ENCODE measurements at places on chromosomes 7 and 10.

GRCh38 chr10:71553432-71553831 lies 156.7 kb downstream of the CDH23 start:
- DNase-seq: no peak

- DNase-seq: no peak
Measured at GRCh38 chr10:119006451-119007210, 22.9 kb upstream of the NANOS1 start.

- no peak for DNase-seq
Measured at GRCh38 chr7:117036053-117036669, 82.9 kb downstream of the ST7 start.

GRCh38 chr10:43962346-43963191 lies 313.9 kb upstream of the ZNF32 start:
- DNase-seq: no peak

- no peak for DNase-seq
Measured at GRCh38 chr7:12701433-12701832, 14.0 kb downstream of the ARL4A start.

- DNase-seq: no peak
Measured at GRCh38 chr7:105776068-105776790, 100.2 kb downstream of the ATXN7L1 start.

DNA sequence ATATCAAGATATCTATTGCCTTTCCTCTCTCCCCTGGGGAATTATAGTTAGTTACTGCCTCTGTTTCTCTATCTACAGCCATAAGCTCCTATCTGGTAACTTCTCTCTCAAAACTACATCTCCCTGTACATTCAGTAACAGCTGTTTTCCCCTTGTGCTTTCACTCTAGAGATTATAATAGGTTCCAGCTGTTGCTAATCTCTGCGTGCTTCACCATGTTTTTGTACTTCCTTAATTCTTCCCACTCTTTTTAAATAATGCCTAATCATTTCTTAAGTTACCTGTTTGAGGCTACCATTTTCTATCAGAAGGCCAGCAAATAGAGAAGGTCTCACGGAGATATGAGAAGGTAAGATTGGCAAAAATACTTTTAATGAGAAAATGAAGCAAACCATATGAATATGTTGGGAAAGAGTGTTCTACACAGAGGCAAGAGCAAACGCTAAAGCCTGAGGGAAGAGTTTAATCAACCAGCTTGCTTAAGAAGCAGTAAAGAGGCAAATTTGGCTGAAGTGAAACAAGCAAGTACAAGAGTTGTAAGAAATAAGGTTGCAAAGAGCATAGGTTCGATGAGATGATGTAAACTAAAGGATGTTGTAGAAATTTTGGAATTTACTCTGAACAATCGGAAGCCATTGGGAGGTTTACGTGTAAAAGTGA lies 101.9 kb upstream of the HGF start:
- no peak for DNase-seq

GRCh38 chr7:158282461-158283001 lies 305.1 kb downstream of the PTPRN2 start:
- no peak for DNase-seq

- no peak for DNase-seq
Measured at GRCh38 chr10:48523212-48523819, 81.6 kb downstream of the ARHGAP22 start.

- no peak for DNase-seq
Measured at GRCh38 chr7:42407021-42407710, 170.2 kb upstream of the GLI3 start.

- no peak for DNase-seq
Measured at GRCh38 chr10:70088308-70088698, 35.7 kb downstream of the MACROH2A2 start.

- DNase-seq: no peak
Measured at GRCh38 chr10:31578181-31578852, 259.3 kb downstream of the ZEB1 start.

- no peak for DNase-seq
Measured at GRCh38 chr10:113552701-113553100, at the start of gene HABP2. Gene HABP2 (plus strand): TSS chr10:113553053. CDS start chr10:113553122, 69 bp downstream.

GRCh38 chr10:119273413-119273812 lies 66.0 kb downstream of the GRK5 start:
- no peak for DNase-seq

GRCh38 chr10:62710182-62710581 lies 94.3 kb upstream of the ADO start:
- DNase-seq: no peak

- no peak for DNase-seq
Measured at GRCh38 chr10:84908491-84908890, 580.1 kb downstream of the CCSER2 start.

DNA sequence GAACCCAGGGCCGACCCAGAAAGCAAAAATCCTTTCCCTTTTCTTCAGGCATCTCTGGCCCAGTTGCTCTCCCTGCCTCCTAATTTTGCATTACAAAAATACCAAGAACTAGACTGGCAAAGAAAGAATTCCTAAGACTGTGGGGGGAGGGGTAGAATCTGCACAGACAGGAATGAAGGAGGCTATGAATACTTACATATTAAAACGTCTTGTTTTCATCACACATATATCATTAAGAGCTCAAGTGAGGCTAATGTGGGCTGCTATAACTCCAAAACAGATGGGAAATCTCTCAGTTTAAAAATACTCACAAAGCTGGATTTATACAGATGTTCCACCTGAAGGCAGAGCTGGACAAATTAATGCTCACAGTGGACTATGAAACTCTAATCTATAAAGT lies 29.2 kb upstream of the MKX start:
- no peak for DNase-seq

- no peak for DNase-seq
Measured at GRCh38 chr7:42380401-42380800, 143.4 kb upstream of the GLI3 start.

DNA sequence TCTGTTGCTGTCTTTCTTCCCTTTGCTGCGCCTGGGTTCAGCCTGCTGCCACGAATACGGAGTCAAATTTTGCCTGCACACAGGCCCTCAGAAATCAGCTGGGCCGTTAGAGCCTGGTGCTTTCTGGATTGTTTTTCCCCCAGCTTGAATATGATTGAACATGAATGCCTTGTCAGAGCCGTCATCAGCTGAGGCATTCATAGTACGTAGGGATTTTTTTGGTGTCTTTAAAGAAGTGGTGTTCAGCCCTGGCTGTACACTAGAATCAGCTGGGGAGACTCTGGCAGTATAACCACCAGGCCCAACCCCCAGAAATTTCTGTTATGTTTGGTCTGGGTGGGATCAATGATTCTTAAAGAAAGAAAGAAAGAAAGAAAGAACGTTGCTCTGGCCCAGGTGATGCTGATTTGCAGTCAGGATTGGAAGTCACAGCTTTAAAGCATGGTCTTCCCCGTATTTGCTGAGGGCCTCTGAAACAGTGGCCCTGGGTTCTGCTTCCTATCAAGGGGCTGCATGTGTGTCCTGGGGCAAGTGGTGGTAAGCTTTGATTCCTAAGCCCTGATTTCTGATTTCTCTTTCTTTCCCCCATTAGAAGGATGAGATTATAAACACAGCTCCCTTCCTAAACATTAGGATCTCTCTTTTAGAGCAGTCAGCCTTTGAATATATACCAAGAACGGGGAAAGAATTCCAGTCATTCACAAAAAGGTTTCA lies 24.7 kb downstream of the NUB1 start:
- no peak for DNase-seq

- no peak for DNase-seq
Measured at GRCh38 chr7:87564296-87564963, 36.3 kb downstream of the ABCB1 start.

DNA sequence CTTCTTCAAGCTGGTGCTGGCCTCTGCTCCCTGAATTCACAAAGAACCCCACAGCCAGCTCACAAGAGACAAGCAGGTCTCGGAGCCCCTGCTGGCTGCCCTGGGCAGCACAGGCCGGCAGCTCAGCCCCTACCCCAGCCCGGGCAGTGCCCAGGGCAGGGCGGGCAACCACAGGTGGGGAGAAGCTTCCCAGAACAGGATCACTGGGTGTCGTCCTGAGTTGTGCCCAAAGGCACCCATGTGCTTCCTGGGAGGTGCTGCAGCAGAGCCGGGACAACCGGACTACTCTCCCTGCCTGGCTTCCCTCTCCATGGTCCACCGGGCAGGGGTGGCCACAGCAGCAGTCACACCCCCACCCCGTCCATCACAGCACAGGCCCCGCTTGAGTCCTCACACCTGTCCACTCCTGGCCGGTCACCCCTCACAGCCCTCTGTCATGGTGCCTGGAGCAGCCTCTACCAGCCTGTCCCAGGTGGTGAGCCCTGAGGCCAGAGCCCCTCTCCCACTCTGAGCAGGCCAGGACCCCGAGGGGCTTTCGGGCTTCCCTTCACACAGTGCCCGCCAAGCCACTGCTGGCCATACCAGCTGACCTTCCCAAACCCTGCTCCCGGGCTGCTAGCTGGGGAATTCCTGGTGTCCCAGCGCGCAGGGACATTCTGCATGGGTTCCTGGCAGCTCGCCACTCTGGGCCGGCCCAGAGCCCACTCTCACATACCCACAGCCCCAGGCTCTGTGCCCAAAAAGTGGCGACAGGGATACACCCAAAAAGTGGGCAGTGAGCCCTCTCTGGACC lies 3.1 kb downstream of the RASGEF1A start:
- no peak for DNase-seq

DNA sequence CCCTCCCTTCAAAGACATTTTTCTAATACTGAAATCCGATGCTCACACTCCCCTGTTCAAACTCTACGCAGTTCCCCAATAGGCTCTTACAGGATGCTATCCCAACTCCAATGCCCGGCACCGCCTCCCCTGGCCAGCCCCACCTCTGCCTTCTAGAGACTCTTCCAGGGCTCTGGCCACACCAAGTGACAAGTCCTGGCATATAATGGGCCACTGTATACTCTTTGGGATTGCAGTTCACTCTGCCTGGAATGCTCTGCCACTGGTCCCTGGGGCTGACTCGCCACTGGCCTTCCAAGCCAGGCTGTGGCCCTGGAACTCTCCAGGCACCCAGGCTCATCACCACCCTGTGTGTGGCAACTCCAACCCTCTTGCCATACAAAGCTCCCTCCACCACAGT lies 3.1 kb upstream of the BRI3 start:
- no peak for DNase-seq
